ENCODE measurements at places on chromosomes 3 and 15.

GRCh38 chr3:140023616-140024530 is 88.9 kb downstream of the CLSTN2 start:
- no peak for DNase-seq

GRCh38 chr3:40248591-40248990 is 60.9 kb upstream of the EIF1B start:
- DNase-seq, result no peak

DNA sequence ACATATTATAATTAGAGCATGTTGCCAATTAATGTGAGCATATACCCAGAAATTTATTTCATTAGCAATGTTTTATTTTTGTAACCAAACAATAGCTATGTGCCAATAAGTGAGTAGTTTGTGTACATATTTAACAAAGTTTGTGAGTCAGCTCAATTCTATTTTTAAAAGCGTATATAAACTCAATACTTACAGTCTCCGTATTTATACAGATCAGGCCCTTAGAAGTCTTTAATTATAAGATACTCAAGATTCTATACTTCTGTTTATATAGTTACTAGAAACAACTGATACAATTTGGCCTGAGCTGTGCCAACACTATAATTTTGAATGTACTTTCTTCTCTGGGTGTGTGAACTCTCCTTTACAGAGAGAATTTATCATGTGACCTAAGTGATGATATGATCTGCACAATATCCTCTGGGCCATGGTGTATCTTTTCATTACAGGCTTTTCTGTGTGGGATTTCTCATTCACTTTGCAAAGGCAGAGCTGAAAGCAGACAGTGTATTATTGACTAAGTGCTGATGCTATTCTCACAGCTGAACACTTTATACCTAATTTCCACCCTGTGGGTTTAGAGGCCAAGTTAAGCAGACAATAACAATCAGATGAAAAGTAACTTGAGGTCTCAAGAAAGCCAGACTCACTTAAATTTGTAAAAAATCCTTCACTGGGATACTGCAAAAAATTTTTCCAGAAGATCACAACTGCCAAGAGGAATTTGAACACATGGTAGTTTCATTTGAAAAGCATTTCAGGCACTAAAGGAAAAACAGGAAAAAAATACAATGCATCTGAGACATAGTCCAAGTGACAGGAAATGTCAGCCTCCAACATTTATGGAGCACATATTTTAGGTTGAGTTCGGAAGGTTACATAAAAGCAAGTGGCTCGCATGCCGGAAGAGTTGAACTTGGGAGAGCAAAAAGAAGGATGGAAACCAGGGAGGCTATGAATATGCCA is 277.9 kb upstream of the SEMA6D start:
- DNase-seq, result no peak

DNA sequence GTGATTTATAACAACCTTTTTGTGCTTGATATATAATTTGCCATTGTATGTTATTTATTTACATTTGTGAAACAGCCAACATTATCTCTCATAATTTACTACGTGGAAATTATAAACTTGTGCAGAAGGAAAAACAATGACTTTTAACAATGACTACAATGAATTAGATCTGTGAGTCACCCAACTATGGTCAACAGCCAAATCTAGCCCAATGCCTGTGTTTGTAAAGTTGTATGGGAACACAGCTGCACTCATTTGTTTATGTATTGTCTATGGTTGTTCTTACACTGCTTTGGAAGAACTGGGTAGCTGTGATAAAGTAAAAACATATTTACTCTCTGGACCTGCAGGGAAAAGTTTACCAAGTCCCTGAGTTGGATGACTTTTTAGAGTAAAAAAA is 110.4 kb downstream of the OTOL1 start:
- DNase-seq, result no peak

GRCh38 chr15:31274496-31275330 is 51.9 kb upstream of the KLF13 start:
- DNase-seq, result no peak

DNA sequence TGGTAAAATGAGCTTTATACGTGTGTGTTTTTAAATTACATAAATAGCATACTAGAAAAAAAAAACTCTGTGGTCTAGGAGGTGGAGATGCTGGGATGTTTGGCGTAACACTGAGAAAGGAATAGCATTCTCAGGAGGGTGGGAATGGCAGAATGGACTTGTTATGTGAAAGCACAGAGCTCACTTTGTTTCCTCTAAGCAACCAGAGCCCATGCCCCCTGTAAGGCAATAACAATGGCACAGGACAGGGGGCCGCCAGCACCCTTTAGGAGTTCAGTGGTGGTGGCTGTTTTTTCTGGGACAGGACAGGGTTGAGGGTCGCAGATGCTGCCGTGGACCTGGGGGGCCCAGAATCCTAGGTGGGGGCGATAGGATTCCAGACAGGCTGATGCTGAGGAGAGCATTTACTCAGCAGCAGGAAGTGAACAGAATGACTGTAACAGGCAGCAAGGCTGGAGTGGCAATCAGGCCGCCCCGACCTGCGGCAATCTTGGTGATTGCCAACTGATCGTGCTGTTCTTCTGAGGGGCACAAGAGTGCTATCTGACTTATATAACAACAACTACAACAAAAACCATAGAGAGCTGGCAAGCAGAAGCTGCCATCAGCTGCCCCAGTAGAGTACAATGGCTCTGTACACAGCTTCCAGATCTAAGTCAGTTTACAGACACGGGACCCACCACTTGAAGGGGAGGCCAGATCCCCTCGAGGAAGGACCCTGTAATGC is 160.4 kb downstream of the UACA start:
- no peak for DNase-seq

DNA sequence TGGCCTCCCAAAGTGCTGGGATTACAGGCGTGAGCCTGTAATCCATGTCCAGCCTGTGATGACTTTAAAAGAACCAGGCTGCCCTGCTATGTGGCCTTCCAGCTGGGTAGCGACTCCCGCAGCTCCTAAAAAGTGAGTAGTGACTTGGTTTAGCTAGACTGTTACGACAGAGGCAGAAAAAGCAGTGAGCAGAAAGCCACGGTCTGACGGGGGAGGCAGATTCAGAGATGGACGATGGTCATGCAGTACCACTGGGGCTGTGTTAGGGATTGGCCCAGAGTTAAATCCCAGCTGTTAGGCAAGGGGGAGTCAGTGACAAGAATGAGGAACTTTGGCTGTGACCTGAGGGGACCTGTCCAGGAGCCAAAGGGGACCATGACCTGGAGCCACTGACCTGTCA is 3.1 kb upstream of the RPL29 start:
- no peak for DNase-seq

DNA sequence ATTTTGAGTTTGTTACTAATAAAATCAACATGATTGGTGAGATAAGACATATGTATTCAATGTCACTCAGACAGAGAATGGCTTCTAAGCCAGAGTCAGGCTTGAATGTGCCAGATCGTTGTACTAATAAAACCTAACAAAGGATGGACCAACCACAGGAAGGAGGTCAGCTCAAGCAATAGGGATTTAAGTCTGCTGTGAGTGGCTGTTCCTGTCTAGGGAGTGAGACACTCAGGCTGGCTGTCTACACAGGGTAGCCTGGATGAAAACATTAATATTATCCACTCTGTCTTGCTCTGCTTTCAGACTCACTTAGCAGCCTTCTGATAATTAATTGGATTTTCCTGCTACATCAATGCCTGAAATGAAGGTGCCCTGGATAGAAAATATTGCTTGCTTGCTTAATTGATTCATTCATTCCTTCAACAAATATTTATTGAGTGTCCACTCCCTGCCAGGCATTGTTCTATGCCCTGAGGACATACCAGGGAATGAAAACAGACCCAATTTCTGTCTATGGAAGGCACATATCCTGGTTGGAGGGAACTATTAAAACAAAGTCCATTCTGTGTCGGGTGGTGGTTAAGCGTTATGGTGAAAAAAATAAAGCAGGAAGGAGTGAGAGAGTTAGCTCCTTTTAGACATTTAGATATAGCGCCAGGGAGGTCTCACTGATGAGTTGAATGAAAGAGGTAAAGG is 239.4 kb downstream of the CHST2 start:
- no peak for DNase-seq

GRCh38 chr3:182258538-182259177 is 534.6 kb upstream of the ATP11B start:
- no peak for DNase-seq

Measured in kidney (tissue), 22 donors.